ENCODE measurements at places on chromosomes 16 and 17.
A peak's percentile ranks its signal among the peaks of the same experiment; 100 is the strongest.

DNA sequence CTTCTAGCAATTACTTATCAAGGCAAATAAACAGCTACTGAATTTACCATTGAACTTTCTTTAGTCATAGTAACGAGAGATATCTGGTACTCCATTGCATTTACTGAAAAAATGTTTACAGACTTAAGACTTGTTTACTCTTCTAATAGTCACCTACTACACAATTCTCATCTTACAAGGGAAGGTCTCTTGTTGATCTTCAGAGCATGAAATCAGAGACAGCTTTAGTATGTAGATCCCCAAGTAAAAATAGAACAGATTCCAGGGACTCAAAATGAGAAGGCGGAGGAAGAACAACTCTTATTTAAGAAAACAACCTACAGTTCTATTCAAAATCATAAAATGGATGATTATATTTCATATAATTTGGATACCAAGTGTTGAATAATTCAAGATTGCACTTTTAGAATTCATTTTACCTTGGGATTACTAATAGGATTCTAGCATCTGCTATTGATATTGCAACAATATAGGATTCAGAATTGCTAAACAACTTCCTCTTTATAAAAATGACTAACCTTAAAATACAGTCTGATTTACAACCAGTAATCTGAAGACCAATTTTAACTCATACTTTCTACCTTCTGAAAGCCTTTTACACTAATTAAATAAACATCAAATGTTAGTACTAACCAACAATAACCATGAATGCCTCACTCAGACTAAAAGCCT lies 20.8 kb downstream of the UBE2G1 start:
- no peak for DNase-seq

GRCh38 chr17:49939318-49939717 lies 29.7 kb upstream of the DLX4 start:
- no peak for DNase-seq

GRCh38 chr17:33765871-33766270 lies 472.8 kb upstream of the ASIC2 start:
- DNase-seq = no peak

DNA sequence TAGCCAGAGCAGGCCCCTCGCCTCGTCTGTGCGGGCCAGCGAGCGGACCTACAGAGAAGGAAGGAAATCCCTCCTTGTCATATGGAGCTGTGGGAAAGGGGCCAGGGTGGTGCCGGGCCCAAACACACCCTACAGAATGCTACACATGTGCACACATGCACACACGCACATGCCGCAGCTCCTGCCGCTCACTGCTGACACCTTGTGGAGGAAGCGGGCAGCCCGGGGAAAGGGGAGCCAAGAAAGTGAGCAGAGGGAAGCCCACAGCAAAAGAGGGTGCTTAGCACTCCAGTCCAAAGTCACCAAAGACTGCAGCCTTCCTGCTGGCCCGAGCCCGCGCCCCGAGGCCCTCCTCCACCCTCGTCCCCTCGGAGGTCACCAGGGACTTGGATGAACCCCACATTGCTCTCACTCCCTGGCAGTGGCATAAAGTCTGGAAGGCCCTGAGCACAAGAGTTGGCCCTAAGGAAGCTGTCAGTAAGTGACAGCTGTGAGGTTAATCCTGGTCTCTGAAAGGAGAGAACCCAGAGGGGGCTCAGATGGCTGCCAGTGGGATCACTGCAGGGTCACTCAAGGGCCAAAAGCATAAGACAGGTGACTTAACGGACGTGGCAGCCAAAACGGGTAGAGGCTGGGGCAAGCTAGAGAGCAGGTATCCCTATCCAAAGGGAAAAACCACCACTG lies 68.2 kb downstream of the MYO18A start:
- peak; percentile 52 for DNase-seq

GRCh38 chr17:70041061-70041460 lies 34.0 kb upstream of the KCNJ16 start:
- no peak for DNase-seq

- DNase-seq = no peak
These were observed 8.0 kb upstream of the MYH2 start for GRCh38 chr17:10557422-10557821.

DNA sequence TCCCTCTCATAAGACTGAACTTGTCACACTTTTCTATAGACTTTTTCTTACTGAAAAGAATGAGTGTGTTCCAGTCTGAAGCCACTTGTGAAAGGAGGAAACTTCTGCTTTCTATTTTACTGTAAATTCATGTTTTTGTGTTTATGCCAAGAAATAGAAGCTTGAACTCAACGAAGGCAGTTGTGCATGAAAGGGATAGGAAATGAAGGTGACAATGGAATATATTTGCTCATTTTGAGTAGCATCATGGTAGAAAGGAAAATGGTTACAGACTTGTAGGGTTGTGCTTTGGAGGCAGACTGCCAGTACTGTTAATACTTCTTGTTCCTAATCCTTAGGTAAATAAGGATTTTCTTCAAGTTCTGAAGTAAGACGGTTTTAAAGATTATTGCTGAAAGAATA lies 8.1 kb downstream of the CLTC start:
- DNase-seq = no peak

GRCh38 chr17:17781591-17782496 lies 54.9 kb downstream of the SREBF1 start:
- no peak for DNase-seq

GRCh38 chr17:9644910-9645751 lies at the start of gene USP43:
TSS of gene USP43 (plus strand) at chr17:9645517. CDS start at chr17:9645633, 116 bp downstream.
- DNase-seq = no peak

GRCh38 chr16:64409783-64410210 lies 712.1 kb downstream of the CDH11 start:
- DNase-seq = no peak

DNA sequence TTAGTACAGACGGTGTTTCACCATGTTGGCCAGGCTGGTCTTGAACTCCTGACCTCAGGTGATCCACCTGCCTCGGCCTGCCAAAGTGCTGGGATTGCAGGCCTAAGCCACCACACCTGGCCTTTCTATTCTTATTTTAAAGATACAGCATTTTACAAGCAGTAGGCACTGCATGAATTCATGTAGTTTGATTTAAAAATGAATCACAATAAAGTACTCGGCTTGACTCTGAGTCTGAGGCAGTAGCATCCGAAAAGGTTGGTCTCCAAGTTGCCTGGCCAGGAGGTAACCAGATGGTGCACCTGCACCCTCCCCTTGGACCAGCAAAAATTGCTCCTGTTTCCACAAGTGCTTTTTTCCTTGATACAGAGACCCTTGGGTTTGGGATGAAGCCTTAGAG lies 35.6 kb downstream of the MAP2K6 start:
- no peak for DNase-seq

GRCh38 chr16:68433316-68433715 lies 15.0 kb downstream of the SMPD3 start:
- no peak for DNase-seq

DNA sequence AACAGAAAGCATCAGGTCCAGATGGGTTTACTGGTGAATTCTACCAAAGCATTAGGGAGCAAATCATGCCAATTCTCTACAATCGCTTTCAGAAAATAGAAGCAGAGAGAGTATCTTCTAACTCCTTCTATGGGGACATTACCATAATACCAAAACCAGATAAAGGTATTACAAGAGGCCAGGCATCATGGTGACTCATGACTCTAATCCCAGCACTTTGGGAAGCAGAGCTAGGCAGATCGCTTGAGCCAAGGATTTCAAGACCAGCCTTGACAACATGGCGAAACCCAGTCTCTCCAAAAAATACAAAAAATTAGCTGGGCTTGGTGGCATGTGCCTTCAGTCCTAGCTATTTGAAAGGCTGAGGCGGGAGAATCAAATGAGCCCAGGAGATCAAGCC lies 23.0 kb downstream of the HBQ1 start:
- no peak for DNase-seq

- DNase-seq = no peak
These were observed 7.4 kb downstream of the SNX20 start for GRCh38 chr16:50673496-50674275.

GRCh38 chr16:65227150-65227835 lies 105.4 kb upstream of the CDH11 start:
- DNase-seq = no peak

GRCh38 chr17:15441315-15441714 lies 26.1 kb downstream of the CDRT4 start:
- no peak for DNase-seq

DNA sequence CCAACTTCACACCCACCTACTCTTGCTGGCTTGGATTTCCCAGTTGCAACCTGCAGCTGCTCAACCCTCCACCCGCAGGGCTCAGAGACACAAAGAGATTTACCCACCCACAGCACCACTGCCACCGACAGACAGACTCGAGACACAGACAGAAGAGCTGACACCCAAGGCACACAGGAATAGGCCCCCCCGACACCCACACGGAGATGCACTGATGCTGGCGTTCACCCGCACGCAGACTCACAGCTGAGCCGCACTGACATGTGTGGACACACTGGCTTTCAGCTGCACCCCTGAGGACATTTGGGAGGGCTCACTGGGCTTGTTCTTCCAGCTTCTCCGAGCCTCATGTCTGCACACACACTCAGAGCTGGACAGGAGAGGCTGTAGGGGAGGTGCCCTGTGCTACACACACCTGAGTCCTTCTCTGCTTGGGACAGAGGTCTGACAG lies 8.2 kb downstream of the STX1B start:
- no peak for DNase-seq

Measured in stimulated activated CD4-positive, alpha-beta T cell treated with anti-CD3 and anti-CD28 coated beads, TNF-alpha, amount 100 ng/mL, for 4 hours (primary cell).